Stimulated activated CD8-positive, alpha-beta memory T cell treated with anti-CD3 and anti-CD28 coated beads, Interleukin-12 subunit alpha, Interleukin-12 subunit beta, amount 100 ng/mL, for 1 hour (primary cell): ENCODE measurements at places on chromosomes 11 and 22.

- no peak for DNase-seq
Observed at GRCh38 chr11:108584973-108585372, 8.6 kb downstream of the EXPH5 start.

- no peak for DNase-seq
Observed at GRCh38 chr11:68683121-68683520, 1.2 kb upstream of the GAL start.

- no peak for DNase-seq
Observed at GRCh38 chr11:93067881-93068390, 98.5 kb downstream of the MTNR1B start.

DNA sequence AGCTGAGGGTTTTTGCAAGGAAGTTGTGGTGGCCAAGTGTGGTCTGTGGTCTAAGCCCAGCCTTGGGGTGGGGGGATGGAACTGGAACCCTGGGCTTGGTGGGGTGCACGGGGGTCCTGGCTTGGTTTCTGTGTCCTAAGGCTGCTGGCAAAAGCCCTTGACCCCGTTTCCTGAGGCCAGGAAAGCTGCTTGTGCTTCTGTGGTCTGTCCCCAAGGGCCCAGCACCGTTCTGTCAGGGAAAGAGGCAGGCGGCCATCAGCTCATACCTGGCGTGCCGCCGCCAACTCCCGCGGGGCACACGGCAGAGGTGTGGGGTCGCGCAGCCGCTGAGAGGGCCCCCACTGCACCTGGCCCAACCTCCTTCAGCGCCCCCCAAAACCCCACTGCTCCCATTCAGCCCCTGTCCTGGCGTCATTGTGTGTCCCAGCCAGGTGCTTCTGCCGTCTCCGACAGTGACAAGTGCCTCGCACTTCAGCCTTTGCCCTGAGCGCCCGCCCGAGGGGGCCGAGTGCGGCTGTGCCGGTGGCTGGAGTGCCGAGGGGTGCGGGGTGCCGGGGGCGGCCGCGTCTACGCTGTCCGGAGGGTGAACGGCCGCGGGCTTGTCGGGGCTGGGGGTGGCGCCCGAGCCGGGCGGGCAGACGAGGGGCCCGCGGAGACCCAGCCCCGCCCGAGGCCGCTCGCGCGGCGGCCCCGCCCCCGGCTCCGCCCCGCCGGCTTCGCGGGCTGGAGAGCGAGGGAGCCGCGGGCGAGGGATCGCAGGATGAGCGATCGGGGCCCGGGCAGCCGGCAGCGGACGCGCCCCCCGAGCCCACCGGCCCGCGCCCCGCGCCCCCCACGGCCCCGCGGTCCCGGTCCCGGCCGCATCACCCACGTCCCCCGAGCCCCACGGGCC, at the start of gene CNIH2:
CNIH2 (plus strand) TSS at position 705 of the 892 bp plus-strand sequence. CDS start 282 bp downstream, outside the sequence.
- no peak for DNase-seq

DNA sequence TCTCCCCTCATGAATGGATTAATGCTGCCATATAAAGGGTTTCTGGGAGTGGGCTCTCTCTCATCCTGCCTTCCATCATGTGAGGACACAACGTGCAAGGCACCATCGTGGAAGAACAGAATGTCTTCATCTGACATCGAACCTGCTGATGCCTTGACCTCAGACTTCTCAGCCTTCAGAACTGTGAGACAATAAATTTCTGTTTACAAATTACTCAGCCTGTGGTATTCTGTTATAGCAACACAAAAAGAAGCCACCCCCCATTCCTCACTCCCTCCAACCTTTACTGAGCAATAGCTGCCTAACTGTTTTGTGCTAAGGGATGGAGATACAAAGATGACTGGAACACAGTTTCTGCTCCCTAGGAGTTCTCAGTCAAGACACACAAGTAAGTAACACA, 106.1 kb upstream of the PLET1 start:
- DNase-seq: no peak

DNA sequence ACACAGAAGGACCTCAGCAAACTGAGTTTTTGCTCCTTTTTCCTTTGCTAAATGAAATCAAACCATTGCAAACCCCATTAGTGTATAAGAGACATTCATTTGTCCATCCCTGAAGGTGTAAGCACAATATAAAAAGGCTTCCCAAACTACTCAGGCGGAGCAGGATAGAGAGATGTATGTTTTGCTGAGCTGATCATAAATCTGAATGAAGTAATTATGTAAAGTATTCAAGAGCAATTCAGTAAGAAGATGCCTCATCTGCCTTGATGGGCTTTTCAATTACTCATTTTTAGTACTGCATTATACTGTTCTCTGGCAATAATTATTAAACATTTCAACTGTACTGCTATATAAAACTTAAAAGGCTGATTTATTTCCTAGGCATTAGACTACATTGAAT, 65.0 kb downstream of the SPON1 start:
- no peak for DNase-seq

DNA sequence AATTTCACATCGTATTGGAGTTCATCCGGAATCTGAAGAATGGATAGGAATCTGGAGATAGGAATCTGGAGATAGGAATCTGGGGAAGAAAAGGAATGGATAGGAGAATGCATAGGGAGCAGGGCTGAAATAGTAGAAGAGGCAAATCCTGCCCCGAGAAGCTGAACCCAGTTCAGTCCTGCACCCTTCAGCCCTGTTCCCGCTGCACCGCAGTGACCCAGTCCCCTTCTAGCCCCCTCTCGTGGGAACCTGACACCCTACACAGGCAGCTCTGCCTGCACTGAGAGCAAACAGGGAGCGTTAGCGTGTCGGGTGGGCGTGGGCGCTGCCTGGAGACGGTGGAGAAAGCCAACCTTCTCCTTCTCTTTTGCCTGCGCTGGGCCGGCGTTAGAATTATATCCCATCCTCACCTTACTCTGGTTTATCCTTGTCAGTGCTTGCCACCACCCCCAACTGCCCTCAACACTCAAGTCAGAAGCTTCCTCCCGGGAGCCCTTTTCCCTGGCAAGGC, 1.0 kb upstream of the CCKBR start:
- DNase-seq: no peak

DNA sequence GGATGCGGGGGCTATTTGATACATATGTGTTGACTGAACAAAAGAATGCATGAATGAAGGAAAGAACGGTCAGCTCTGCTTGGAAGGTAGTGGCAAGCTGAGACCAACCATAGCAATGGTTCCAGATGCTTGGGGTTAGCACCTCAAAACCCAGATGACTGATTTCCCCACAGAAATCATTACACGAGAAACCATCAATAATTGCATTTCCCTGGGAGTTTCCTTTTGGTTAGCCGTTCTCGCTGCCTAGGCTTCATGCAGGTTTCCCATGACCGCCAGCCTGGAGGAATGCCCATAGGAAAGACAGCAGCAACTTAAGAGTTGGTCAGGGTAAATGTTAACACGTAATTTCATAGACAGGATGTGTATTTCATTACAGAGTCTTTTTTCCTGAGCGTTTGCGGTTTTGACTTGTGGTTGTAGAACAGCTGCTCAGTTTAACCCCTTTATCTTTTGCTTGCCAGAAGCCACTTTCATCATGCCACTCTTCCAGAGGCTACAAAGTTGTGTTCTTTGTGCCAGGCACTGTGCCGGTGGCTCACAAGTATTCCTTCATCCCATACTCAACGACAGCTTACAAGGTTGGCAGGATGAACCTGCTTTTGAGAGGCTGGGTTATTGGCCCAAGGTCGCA, 2.8 kb downstream of the IL17RA start:
- DNase-seq: peak; percentile 36

- DNase-seq: no peak
Observed at GRCh38 chr11:72643547-72643946, 30.7 kb downstream of the PDE2A start.

GRCh38 chr11:16815047-16815767, 76.8 kb downstream of the C11orf58 start:
- no peak for DNase-seq

- no peak for DNase-seq
Observed at GRCh38 chr11:655036-655726, 18.1 kb downstream of the DRD4 start.

GRCh38 chr11:128717516-128717915, 23.6 kb downstream of the FLI1 start:
- no peak for DNase-seq

DNA sequence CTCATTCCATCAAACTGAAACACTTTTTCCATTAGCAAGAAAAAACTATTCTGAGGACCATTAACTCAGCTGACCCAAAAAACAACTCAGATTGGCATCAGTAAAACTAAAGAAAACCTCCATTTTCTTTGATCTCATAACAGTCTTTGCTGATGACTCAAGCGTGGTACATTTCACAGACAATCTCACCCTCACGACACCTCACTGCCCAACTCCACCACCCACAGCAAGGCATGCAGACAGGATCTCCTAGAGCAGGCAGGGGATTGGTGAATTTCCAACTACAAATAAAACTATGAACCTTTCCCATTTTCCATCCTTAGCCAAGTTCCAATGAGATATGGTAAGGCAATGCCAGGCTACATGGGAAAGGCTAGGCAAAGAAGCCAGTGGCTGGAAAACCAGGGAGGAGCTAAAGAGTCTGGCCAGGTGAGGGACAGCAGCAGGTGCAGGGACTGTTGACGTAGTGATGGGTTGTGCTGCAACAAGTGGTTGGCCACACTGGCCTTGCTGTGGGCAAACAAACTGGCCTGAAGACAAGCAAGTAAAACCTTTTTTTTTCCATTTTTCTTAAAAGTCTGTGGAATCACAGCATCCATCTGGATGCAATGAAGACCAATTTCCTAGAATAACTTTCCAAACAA, 97.2 kb downstream of the SERGEF start:
- no peak for DNase-seq

DNA sequence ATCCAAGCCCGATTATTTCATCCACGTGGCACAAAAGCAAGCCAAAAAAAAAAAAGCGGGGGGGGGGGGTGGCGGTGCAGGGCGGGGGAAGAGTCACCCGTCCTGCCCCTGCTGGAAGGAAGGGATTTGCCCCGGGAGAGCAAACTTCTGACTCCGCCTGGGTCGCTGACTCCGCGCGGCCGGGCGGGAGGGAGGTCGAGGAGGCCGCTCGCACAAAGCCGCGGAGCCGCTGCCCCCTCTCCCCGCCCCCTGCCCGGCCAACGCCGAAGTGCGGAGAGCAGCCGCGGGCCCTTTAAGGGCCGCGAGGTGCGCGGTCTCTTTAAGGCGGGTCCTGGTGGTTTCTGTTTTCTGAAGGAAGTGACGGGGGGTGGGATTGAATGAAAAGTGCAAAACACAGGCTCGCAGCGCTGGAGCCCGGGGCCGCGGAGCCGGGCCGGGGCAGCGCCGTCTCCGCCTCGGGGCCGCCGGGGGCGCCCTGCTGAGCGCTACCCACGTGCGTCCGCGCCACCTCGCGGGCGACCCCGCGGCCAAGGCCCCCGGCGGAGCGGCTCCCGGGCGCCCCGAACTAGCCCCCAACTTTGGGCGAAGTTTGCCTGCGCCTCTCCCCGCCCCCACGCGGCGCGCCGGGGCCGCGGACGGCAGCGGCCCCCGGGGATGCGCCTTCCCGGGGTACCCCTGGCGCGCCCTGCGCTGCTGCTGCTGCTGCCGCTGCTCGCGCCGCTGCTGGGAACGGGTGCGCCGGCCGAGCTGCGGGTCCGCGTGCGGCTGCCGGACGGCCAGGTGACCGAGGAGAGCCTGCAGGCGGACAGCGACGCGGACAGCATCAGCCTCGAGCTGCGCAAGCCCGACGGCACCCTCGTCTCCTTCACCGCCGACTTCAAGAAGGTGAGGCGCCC, at the start of gene OAF:
OAF (plus strand) TSS at position 407 of the 896 bp plus-strand sequence; CDS start at position 655, 248 bp downstream.
- peak; percentile 32 for DNase-seq

- DNase-seq: no peak
Observed at GRCh38 chr22:19903031-19903430, 38.5 kb upstream of the COMT start.

- no peak for DNase-seq
Observed at GRCh38 chr11:95585069-95585751, 204.4 kb downstream of the FAM76B start.

DNA sequence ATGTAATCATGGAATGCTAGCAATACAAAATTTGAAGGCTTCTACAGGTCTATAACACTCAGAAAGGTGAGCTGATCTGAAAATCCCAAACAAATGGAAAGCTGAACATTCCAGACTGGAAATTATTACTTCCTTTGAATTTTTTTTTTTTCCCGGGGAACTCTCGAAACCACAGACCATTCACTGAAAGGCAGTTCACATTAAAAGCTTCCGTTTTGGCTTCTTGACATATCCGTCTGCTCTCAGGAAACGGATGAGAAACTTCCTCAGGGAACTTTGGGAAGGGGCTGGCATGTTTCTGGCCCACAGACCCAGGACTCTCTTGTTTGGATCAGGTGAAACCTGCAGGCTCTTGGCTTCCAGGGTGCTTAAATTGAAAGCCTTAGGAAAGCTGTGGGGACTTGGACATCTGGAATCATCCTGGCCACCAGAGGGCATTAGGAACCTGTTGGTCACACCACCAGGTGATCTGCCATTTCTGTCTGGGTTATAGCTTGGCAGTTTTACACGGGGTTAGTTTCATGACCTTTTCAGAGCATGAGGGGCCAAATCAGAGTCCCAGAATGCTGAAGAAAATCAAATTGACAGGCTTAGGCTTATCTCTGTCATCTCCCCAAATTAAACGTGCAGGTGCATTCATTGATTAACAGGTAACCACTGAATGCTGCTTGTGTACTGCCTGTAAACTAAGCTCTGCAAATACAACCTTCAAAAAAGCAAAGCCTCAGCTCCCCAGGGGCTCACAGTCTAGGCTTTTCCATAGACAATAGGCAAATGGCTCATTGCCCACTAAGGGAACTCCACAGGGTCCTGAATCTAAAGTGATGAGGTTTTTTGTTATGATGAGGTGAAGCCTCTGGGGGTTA, 22.7 kb upstream of the GRAMD1B start:
- peak; percentile 38 for DNase-seq

- DNase-seq: no peak
Observed at GRCh38 chr11:44963136-44963535, 12.5 kb upstream of the TP53I11 start.

- DNase-seq: no peak
Observed at GRCh38 chr22:34966980-34967565, 98.9 kb upstream of the ISX start.

GRCh38 chr11:14578541-14578956, 58.4 kb upstream of the PSMA1 start:
- DNase-seq: peak; percentile 56

DNA sequence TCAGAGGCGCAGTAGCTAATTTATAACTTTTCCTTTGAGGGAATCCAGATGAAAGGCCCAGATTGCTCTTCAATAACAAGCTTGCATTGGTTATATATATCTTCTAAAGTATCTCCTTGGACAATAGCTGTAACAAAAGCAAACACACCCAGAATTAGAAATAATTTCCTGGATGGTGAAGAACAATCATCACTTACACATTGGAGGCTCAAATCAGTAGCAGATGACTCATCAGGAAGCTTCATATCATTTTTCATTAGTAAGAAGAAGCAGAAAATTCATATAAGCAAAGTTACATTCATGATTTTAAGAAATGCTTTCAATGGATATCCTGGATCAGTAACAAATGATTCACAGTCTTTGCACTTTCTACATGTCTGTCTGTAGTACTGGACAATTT, 173.6 kb upstream of the CCDC90B start:
- no peak for DNase-seq

GRCh38 chr11:95544095-95544856, 245.3 kb downstream of the FAM76B start:
- DNase-seq: no peak

DNA sequence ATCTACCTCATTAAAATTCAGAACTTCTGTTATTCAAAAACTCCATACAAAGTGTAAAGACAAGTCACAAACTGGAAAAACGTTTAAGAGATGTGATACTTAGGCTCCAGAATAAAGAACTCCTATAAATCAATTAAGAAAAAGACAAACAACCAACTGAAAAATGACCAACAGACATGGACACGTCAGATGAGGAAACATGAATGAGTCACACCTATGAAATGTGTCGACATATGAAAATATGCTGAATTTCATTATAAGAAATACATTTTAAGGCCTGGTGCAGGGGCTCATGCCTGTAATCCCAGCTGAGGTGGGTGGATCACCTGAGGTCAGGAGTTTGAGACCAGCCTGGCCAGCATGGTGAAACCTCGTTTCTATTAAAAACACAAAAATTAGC, 78.7 kb downstream of the ENTHD1 start:
- DNase-seq: no peak
